Hematopoietic multipotent progenitor cell treated with erythropoietin and hydrocortisone succinate and interleukin-3 and kit ligand, for 15 days (in vitro differentiated cells): ENCODE measurements at places on chromosomes 6 and 20.

DNA sequence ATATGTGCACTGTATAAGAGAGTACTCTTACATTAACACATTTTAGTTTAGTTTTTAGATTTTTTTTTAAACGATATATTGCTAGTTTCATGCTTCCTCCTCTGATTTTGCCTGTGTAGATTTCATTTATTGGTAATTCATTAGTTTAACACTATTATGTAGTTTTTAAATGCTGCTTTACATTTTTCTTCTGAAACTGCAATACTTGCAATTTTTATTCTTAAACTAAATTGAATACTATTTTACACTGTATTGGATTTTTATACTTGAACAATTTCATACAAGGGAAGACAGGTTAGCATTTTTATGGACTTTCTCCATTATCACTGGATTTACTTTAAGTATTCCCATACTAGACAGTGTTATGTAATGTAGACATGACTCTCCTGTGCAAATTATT lies 12.2 kb downstream of the RBM24 start:
- no peak for DNase-seq

DNA sequence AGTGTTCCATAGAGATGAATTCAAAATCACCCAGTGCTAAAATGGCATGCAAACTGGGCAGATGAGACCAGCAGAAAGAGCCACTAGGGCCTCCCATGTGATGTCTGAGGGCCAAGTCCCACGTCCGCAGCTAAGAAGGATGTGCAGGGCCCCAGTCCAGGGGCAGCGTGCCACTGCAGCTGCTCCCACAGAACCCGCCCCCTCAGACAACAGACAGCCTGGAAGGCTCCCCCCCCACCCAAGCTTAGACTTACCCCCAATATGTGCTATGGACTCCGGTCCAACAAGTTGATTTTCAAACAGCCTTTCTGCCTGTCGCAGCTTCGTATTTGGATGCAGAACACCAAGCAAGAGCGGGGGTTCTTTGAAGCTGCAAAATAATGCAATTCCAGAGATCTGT lies 14.0 kb downstream of the APMAP start:
- DNase-seq: no peak

DNA sequence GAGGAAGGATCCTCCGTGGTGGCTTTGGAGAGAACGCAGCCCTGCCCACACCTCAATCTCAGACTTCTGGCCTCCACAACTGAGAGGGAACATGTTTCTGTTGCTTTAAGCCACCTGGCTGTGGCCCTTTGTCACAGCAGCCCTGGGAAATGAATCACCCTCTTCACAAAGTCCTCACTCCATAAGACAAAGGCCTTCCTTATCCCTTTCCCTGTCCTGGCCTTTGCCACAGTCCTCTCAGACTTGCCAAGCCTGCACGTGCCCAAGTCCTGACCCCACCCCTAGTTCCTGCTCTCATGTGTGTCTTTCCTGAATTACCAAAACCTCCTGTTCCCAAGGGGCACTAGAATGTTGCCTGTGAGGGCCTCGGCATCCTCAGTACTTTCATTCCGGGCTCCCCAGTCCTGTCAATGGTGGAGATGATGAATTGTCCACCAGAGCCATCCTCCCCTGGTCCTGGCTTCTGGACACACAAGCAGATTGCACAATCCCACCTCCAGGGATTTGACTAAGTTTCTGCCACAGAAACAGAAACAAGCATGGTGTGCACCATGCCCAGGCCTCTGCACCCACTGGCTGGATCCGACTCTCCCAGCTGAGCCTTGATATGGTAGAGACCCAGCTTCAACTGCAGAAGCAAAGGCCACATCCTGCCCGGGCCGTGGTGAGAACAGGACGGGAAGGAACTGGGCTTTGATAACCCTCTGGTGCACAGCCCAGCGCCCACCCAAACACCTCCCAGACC lies 232.6 kb upstream of the PDE10A start:
- no peak for DNase-seq

DNA sequence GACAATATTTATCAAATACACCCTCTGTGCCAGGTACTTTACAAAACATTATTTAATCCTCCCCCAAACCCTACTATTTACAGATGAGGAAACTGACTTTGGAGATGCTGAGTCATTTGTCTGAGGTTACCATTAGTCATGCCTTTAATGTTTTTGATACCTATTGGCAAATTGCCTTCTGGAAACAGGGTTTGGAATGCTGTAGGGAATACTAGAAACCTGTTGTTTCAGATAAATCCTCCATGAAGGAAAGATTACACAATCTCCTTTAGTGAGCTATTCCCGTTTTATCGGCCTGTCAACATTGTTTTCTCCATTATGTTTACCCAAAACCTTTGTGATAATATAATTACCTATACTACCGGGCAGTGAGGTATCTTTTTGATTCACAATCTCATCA lies 93.6 kb upstream of the ADGRF1 start:
- DNase-seq: no peak

- DNase-seq: no peak
Observed at GRCh38 chr6:41356825-41357224, 21.4 kb downstream of the NCR2 start.

- DNase-seq: no peak
Observed at GRCh38 chr6:32794510-32794909, 22.3 kb downstream of the HLA-DOB start.

GRCh38 chr20:13173201-13173600 lies 47.9 kb upstream of the ISM1 start:
- DNase-seq: no peak

DNA sequence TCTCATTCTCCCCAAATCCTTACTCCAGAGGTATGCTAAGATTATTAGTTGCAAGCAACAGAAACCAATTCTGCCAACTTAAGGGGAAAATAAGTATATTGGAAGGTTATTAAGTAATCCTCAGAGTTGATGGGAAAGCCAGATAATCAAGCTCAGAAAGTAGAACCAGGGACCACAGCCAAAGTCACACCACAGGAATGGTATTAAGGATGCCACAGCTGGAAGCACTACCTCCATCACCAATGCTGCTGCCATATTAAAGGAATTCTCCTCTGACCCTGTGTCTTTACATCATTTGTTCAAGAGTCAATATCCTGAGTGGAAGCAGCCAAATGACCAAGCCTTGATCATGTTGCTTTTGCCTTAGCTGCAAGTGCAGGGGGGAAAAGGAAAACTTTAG lies 9.9 kb downstream of the PROCR start:
- DNase-seq: no peak

- no peak for DNase-seq
Observed at GRCh38 chr20:51118985-51119527, 96.1 kb upstream of the KCNG1 start.

DNA sequence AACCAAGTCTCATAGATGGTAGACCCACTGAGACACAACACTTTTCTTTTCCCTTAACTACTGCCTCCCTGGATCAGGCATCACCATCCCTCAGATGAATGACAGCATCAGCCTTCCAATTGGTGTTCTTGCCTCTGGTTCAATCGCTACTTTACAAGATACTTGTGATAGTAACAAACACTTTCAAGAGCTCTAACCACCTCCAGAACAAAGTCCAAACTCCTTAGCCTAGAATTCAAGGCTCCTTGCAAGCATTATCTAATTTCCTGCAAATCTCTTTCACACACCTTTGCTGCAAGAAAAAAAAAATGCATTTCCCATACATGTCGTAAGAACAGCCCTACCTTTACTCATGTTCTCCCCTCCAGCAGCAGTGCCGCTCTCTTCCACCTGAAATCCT lies 33.1 kb downstream of the RALGAPA2 start:
- no peak for DNase-seq

GRCh38 chr6:106539936-106540335 lies 89.4 kb downstream of the RTN4IP1 start:
- DNase-seq: no peak

GRCh38 chr6:135951169-135951568 lies 99.7 kb downstream of the PDE7B start:
- DNase-seq: no peak

- DNase-seq: no peak
Observed at GRCh38 chr6:63690221-63690620, 54.6 kb downstream of the PHF3 start.

GRCh38 chr20:16283307-16283706 lies 289.9 kb downstream of the KIF16B start:
- no peak for DNase-seq

- no peak for DNase-seq
Observed at GRCh38 chr20:38680500-38681306, 43.6 kb upstream of the SLC32A1 start.

DNA sequence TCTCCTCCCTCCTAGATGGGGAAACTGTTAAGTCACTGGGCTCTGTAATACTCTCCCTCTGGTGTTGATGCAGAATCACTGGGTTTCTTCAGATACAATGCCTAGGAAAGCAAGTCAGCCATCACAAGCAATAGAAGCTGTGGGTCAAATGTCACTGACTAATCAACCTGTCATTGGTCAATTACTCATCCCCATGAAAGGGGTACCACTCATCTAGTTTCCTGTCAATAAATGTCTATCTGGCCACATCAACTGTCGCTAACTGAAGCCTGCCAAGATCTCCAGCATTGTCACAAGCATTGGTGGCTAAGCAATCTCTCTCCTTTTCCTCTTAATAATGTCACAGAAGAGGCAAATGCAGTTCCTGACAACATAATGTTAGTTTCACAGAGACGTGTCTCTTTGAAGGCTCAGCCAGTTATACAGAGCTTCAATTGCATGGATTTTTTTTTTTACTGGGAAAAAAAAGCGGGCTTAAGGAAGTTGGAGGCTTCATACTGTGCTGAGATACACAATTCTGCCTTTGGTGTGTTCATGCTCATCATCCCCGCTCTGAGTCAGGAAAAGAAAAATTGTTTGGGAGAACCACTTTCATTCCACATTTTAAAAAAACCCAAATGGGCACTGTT lies 355.9 kb downstream of the BTBD9 start:
- DNase-seq: no peak

- DNase-seq: no peak
Observed at GRCh38 chr6:116008470-116009243, 52.0 kb downstream of the FRK start.

GRCh38 chr6:36691011-36691410 lies 6.6 kb upstream of the RAB44 start:
- DNase-seq: no peak

DNA sequence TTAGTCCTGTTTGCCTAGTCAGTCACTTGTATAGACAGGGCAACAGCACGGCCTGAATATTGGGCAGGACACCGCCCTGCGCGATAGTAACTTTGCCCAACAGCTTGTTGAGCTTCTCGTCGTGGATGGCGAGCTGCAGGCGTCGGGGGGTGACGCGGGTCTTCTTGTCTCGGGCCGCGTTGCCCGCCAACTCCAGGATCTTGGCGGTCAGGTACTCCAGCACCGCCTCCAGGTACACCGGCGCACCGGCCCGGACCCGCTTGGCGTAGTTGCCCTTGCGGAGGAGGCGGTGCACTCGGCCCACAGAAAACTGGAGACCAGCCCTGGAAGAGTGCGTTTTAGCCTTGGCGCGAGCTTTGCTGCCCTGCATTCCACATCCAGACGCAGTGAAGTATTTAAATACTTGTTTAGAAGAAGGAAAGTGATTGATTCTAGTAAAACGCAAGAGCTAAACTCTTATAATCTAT lies 92.8 kb upstream of the BTN3A2 start:
- DNase-seq: peak; percentile 50

DNA sequence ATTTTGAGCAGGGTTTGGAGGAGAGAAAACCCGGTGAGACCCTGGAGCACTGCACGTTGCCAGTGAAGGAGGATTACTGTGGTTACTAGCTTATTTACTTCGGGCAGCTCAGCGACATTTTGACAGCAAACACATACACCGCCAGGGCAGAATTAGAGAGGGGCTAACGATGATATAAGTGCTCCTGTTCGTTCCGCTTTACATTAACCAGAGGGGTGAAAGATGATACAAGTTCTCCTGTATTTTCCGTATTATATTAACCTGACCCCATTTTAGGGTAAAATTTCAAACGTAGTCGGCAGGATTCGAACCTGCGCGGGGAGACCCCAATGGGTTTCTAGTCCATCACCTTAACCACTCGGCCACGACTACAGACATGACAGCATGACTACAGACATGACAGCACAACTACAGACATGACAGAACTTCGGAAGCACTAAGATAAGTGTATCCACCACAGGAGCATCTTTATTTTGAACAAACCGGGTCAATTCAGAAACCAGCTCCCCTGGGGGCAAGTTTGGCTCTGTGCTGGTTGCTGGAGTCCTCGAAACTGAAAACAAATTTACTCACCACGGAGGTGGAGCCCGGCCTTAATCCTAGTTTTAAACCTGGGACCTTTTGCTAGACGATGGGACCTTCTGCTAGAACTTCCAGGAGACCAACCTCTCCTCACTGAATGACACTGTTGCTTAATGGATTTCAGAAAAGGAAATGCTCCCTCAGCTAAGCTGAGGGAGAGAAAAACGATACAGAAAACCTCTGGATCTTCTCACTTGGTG lies 80.4 kb upstream of the ZNF184 start:
- DNase-seq: peak; percentile 4

- DNase-seq: no peak
Observed at GRCh38 chr6:84350397-84350796, 123.0 kb upstream of the CEP162 start.

DNA sequence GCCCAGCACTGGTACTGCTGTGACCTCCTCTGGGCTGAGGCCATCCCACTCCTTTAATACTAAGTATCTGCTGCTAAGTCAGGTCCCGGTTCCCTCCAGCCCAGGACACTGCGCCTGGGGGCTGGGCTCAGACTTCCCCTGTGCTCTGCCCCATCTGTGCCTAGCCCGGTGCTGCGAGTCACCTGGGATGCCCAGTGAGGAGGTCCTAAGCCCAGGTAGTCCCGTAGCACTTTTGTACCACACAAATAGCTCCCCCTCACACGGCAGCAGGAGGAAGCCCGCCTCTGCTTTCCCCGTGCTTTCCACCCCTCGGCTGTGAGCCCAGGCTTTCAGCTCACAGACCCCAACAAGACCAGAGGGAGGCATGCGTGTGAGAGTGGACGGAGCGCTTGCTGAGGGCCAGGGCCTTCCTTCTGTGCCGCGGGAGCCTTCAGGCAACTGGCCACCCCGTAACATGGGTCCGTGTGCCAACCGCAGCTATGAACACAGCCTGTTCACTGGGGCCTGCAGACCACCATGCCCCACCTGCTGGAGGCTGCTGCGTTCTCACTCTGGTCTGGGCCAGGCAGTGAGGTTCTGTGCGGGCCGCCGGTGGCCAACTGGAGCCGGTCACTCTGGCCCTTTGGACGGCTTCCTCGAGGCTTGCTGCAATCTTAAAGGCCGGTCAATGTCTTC lies 79.9 kb upstream of the MPC1 start:
- DNase-seq: no peak

DNA sequence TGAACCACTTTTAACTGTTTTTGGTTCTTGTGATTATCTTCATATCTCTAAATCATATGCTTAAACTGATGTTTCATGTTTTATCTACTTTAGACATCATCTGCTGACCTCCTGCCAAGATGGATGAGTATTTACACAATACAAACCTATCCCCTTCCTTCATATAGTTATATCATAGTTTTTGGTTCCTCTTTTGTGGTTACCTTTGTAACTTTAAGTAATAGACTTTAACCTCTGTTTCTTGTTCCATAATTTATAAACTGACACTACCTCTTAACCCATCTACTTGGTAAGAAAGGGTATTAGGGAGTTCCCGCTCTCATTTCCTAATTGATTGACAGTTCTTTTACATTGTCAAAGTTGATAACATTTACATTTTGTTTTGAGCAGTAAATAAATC lies 11.9 kb downstream of the PCMT1 start:
- DNase-seq: no peak
